HEK293T (cell line): ENCODE measurements at places on chromosomes 2 and 18.

GRCh38 chr18:21369146-21369545, 127.1 kb downstream of the GREB1L start:
- no peak for DNase-seq

GRCh38 chr2:73205611-73206010, 3.2 kb downstream of the NOTO start:
- DNase-seq: no peak

DNA sequence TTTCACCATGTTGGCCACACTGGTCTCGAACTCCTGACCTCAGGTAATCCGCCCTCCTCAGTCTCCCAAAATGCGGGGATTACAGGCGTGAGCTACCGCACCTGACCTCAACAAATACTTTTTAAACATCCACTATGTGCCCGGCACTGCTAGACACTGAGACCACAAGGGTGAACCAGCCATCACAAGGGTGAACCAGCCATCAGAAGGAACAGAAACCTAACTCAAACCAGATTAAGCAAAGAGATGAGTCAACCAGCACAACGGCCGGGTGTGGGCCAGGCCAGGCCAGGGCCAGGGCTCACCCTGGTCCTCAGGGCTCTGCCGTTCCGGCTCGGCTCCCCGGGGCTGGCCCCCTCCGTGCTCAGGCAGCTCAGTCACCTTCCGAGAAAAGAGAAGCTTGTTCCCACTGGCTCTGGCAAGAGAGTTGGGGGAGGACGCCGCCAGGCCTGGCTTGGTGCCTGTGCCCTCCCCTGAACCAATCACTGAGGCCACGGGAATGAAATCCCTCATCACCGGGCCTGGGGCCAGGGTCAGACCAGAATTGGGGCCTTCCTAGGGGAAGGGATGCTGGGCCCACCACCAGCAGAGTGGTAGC, 4.4 kb downstream of the TEX44 start:
- no peak for DNase-seq

- DNase-seq: no peak
Observed at GRCh38 chr2:100071335-100072043, 70.9 kb downstream of the AFF3 start.

DNA sequence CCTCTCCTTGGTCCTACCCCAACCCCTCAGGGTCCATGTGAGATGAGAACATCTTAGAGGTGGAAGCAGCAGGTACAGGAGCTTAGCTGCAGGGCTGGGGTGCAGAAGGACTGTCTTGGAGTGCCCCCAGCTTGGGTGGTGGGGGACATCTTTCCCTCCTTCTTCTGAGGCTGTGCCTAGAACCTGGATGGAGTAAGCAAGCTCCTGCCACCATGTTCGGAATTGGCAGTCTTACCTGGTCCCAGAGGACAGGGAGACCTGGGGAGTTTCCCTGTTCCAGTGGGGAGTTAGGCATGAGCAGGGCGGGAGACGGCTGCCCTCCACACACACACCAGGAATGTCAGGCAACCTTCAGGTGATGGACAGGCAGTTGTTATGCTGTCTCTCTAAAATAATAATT, 131.0 kb upstream of the COPS8 start:
- no peak for DNase-seq

GRCh38 chr2:198697218-198697617, 760.5 kb downstream of the SATB2 start:
- DNase-seq: peak; percentile 12

DNA sequence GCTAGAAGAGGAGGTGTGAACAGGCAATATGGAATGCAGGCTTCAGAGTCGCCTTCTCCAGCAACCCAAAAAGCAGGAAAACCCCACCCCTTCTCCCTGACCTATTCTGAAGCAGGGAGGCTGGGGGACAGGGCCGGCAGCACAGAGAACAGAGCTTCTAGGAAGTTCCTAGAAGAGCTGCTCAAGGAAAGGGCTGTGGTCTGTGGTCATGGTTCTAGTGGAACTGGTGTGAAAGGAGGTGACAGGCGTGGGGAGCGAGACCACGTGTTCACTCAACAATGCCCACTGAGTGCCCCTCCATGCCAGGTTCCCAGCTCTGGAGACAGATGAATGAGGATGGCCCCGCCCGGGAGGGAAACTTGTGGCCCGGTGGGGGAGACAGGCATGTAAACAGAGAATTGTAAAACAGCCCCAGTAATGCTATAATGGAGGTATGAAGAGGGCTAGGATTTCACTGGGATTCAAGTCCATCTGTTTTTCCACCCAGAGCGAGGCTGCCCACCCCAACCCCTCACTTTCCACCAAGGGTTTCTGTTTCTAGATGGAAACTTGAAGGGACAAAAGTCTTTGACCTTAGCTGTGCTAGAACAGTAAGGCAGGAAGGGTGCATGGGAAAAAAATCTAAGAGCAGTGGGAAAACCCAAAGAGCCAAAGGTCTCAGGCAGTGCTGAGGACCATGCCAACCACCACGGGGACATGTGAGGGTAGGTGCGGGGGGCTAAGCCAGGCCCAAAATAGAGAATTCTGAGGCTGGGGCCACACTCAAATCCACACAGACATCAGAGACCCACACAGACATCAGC, 71.8 kb downstream of the TNS1 start:
- DNase-seq: no peak

DNA sequence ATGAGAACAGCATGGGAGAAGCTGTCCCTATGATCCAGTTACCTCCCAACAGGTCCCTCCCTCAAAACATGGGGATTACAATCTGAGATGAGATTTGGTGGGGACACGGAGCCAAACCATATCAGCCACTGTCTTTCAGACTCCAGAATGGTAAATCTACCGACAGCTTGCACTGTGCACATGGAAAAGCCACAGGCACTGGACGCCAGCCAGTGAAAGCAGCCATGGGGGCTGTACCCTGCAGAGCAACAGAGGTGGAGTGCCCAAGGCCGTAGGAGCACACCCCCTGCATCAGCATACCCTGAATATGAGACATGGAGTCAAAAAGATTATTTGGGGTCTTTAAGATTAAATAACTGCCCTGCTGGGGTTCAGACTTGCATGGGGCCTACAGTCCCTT, 218.4 kb downstream of the PDE1A start:
- DNase-seq: no peak

DNA sequence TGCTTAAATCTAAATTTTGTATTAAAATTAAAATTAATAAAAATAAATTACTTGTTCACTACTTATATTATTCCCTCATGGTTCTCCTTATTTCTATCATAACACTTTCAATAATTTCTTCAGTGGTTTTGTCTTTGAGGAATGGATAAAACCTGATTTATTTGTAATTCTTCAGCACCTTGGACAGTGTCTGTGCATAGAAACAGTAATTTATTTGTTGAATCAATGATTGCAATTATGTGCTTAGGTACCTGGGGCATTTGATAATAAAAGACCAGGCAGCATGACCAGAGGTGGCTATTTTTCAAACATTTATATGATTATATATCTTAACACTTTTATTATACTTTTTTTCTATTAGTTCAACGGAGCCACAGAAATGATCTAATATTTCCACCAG, 1062.7 kb downstream of the DSC3 start:
- no peak for DNase-seq

- no peak for DNase-seq
Observed at GRCh38 chr2:211270257-211270656, 713.9 kb downstream of the CPS1 start.

- no peak for DNase-seq
Observed at GRCh38 chr18:58276789-58277739, 233.0 kb downstream of the NEDD4L start.

DNA sequence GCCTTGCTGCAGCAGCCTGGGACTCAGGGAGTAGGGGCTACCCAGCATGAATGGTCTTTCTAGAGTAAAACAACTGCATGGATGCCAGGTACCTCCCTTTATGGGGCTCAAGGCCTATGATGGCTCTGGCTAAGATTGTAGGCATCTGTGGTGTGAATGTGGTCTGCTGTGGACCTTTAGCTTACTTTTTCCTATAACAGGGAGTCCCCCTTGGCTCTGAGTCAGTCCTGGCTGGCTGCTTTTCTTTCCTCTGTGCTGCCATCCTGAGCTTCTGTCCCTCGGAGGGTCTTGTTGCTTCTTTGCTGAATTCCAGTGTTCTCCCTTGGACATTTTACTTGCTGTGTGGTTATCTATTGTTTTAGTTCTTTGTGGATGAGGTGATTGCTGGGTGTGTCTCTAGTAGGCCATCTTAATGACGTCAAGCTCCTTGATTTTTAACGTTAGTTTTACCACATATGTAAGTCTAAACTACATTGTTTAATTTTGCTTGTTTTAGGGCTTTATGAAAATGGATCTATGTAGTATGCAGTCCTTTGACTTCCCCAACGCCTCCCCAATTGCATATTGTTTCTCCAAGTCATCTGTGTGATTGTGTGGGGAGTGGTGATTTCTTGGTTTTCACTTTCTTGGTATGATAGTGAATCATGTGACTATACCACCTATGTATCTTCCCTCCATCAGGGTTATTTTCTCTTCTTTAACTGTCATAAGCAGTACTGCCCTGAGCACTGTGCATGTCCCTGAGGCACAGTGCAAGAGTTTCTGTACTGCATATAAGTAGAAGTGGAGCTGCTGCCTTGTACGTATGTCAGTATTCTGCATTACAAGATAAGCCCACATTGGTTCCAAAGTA, 92.4 kb downstream of the NCK2 start:
- no peak for DNase-seq

DNA sequence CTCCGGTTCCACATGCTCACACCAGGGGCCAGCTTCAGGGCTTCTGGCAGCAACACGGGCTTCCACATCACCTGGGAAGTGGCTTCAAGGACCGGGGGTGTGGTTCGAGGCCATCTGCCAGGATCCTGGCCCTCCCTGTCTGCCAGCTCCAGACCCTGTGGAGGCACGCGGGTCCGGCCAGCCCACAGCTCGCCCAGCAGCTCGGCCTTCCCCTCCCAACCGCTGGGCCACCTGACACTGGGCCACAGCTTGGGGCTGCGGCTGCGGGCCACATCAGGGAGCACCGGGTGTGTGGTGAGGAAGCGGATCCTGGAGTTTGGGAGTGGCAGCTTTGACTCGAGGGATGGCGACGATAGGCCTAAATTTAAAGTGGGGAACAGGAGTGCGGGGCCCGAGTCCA, 7.0 kb downstream of the C2orf81 start:
- DNase-seq: no peak

GRCh38 chr18:54713386-54713785, 114.9 kb upstream of the RAB27B start:
- DNase-seq: no peak

GRCh38 chr18:42184685-42185477, 229.8 kb downstream of the PIK3C3 start:
- no peak for DNase-seq

GRCh38 chr2:72098935-72099334, 48.7 kb downstream of the CYP26B1 start:
- DNase-seq: no peak

GRCh38 chr2:237591141-237591881, 777 bp upstream of the RAB17 start:
- no peak for DNase-seq

DNA sequence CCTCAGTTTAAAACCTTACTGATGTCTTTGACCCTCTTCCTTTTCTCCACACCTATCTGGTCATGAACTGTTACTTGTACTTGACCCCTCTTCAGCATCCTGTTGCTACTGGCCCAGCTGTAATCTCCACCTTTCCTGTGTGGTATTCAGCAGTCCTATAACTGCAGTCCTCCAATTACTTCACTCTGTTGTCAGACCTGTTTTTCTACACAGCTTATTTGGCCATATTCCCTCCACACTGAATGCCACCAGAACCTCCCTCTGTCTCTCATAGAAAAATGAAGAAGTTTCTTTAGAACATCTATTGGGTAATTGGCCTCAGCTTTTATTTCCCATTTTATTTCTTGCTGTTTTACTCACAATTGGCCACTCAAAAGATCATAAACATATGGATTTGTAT, 155.4 kb downstream of the ASXL3 start:
- DNase-seq: no peak

DNA sequence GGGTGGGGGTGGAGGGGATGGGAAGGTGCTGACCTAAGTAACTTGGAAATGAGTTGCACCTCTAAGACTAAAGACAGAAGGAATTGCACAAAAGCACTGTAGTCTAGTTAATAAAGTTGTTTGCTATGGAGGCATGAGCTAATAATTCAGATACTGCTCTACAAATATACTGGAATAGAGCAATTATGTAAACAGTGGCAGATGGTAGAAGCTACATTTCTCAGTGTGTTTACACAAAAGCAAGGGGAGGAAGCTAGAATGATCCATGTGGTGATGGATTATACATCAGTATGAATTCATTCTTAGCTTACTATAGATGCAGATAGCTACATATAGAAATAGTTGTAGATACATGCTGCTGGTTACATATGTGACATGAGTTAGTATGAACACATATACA, 27.6 kb upstream of the UBE2F start:
- no peak for DNase-seq

DNA sequence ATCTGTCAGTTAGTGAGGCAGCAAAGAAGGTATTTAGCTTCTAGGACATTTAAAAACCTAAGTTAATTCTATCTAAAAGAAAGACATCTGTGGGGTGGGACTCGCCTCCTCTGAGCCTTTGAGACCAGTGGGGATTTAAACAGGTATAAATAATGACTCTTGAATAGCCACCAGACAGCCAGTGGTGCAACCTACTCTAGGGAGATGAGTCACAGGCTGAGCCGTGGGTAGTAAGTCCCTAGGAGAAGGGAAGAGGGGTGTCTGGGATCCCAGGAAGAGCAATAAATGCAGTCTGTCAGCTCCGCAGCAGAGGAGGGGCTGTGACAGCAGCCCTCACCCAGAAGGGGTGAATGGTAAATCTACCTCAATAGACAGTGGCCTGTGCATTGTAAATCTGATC, 43.1 kb upstream of the GALNT3 start:
- no peak for DNase-seq

DNA sequence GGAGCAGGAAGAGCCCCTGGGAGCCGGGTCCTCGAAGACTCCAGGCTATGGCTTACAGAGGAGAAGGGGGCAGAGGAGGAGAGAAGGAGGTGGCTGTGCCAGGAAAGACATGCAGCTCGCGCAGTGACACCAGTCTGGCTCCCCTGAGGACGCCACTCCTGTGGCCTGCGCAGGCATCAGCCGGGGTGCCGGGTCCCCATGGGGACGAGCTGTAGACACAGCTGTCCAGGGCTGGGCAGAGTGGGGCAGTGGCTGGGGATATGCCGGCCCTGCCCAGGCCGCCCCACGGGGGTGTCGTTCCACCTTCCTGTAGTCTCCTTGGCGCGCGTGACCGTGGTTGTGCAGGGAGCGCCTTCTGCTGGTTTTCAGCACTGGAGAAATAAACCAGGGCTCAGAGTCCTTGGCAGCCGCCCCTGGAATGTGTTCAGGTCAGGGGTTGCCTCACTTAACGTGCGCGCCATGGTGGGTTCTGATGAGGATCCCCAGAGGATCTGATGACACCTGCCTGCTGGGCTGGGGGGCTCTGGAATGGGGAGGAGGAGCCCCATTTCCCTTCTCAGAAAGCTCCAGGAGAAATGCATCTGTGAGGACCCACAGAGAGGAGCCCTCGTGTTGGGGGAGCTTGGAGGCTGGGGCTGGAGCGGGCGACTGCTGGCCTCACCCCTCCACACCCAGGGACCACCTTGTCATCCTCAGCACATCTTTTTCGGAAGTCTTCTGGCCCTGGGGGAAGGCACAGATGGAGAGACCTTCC, 26.7 kb downstream of the RAMP1 start:
- DNase-seq: no peak
